ENCODE measurements at places on chromosomes 6 and 20.

- no peak for DNase-seq
Observed at GRCh38 chr6:79775222-79775621, 144.1 kb downstream of the SH3BGRL2 start.

- DNase-seq: no peak
Observed at GRCh38 chr6:111068866-111069234, 18.5 kb upstream of the SLC16A10 start.

GRCh38 chr6:14135893-14136539 is 18.4 kb downstream of the CD83 start:
- DNase-seq: no peak

GRCh38 chr6:113493991-113494390 is 363.2 kb upstream of the MARCKS start:
- DNase-seq: no peak

DNA sequence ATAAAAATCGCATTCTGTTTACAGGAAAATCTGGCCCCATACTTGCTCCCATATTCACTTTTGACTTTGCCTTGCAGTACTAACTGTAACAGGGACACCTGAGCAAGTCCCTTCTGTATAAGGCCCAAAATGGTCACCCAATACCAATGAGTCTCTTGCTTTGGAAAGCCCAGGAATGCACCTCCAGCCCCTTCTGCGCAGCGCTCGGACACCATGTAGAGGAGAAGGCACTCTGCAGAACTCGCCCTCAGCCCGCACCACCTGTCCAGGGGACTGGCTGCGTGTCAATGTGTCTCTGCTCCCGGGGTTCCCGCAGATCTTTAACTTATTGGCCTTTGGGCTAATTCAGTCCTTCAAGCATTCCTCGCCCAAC is 746 bp upstream of the PRND start:
- no peak for DNase-seq

DNA sequence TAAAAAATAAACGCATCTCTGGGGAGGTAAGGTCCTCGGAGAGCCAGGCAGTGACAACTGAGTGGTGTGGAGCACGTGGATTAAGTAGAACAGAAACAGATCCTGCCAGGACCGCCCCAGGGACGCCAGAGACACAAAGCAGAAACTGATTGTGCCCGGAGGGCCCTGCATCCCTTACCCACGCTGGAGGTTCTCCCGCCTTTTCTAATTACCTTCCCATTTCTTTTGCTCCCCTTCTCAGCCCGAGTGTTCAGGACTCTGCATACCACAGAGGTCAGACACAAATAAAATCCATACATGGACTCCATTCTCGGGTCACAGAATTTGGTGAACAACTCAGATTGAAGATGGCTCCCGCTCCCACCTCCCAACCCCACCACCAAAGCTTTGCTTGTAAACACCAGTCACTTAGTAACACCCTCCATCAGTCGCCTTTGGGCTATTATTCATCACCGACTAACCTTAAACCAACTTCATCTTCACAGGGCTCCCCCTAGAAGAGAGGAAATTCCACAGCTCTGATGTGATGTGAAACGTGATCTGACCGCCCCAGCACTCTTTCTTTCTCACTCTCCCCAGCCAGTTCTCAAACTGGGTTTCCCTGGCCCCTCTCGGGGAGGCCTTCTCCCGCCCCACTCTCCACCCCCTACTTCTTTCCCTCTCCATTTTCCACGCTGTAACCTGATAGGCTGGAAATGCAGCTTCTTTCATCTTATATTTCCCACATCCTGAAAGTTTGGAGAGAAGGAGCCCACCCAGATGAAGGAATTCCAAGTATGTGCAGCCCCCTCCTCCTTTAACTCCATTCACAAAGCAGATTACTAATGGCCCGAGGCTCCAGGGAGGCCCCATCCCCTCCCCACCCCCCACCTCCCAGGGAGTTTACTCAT is 32.5 kb upstream of the PIM1 start:
- peak; percentile 17 for DNase-seq

DNA sequence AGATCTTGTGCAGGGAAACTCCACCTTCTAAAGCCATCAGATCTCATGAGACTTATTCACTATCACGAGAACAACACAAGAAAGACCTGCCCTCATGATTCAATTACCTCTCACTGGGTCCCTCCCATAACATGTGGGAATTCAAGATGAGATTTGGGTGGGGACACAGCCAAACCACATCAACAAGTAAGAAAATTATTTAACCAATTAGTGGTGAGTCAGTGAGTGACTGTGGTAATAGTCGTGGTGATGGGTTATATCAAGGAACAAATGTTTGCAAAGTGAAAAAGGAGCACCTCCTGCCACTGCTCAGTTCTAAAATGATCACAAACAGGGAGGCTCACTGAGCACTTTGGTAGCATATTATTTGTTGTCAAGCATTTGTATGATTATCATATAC is 20.6 kb downstream of the EPM2A start:
- DNase-seq: no peak

DNA sequence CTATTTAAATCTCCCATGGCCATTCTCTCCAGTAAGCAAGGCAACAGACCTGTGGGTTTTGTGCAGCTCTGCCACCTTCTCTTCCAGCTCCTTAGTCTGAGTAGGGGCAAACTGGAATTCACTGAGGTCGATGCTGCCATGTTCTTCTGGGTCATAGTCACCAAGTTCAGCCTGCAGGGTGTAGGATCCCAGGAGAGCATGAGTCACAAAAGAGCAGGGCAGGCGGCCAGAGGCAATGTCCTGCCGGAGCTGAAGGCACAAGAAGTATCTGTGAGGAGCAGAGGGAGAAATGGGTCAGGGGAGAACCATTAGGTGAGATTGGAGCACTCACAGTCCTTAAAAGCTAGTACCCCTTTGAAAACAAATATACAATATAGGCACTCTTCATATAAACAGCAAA is 73.7 kb downstream of the SMLR1 start:
- DNase-seq: no peak

DNA sequence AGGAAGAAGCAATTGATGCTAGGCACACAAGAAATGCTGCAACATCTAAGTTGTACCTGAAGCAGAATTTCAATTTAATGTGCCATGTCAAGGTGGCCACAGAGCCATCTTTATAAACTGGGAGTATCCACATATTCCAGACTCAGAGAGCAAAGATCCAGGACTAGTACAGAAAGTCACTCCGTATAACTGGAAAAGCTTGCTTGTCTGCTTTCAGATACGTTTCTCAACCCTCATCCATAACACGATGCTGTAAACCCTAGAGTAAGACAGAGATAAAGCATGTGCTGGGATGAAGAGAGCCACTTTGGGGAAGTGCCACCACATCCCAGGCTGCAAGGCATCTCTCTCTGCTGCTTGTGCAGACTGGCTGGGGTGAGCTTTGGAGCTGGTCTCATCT is 134.7 kb downstream of the PACRG start:
- no peak for DNase-seq

DNA sequence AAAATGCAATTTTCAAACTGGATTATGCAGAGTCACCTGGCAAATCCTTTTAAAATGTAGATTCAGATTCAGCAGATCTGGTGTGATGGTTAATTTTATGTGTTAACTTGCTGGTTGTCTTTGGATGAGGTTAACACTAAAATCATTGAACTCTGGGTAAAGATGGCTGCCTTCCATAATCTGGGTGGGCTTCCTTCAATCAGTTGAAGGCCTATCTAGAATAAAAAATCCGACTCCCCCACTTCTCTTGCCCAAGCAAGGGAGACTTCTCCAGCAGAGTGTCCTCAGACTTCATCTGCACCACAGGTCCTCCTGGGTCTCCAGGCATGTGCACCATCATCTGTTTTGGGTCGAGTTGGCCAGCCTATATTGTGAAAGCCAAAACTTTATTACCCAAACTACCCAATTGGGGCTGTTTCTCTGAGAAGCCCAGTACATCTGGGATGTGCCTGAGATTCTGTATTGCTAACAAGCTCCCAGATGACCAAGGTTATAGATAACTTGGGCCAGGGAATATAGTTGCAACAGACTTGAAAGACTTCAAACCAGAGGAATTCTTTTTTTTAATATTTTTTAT is 1.6 kb upstream of the SLC17A5 start:
- DNase-seq: no peak

- no peak for DNase-seq
Observed at GRCh38 chr6:64504503-64504902, 868.9 kb downstream of the PHF3 start.

GRCh38 chr6:41489120-41489851 is 56.9 kb upstream of the FOXP4 start:
- DNase-seq: no peak

DNA sequence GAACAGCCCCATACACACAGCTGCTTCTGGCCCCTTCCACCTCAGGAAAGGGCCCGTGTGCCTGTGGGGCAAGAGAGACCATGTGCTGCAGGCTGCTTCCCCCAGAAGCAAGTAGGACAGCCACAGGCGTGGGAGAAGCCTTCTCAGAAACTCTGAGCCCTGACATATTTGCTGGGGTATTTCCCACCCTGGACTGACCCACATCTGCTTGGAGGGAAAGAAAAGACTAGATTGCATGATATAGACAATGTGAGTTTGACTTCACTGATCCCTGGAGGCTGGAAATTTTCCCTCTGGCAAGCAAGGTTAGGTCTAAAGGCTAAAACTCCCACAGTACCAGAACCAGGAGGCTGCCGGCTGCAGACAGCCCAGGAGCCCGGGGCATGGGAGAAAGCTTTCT is 213.3 kb upstream of the SSTR4 start:
- no peak for DNase-seq

- DNase-seq: no peak
Observed at GRCh38 chr6:137112067-137112355, 61.4 kb downstream of the IL22RA2 start.

DNA sequence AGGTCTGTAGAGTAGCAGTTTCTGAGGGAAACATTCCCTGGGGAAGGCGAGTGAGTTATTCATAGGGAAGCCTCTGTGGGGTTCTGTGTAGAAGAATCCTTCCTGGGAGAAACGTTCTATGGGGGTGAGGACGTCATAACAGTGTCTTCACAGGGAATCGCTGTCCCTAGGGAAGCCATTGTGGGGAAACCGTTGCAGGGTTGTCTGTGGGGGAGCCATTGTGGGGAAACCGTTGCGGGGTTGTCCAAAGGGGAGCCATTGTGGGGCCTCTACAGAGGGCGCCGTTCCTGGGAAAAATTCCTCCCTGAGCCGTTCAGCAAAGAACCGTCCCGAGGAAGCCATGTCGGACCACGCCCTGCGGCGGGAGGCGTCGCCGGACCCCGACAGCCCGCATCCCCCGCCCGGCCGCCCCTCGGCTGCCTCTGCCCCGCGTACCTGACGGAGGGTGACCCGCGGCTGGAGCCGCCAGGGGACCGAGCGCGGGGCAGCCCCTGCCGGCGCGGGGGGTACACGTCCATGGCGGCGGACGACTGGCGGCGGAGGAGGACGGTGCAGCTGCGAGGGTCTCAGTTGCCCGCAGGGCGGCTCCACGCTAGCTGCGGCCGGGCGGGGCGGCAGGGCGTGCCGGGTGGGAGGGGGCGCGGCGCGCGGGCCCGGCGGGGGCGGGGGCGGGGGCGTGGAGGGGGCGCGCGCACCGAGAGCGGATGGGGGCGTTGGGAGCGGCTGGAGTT is at the start of gene DNAAF9:
Gene DNAAF9 (minus strand): TSS at position 630 of the 731 bp plus-strand sequence. CDS start 112 bp downstream, at position 518.
- no peak for DNase-seq

GRCh38 chr6:44192428-44193041 is 24.2 kb upstream of the MYMX start:
- no peak for DNase-seq

DNA sequence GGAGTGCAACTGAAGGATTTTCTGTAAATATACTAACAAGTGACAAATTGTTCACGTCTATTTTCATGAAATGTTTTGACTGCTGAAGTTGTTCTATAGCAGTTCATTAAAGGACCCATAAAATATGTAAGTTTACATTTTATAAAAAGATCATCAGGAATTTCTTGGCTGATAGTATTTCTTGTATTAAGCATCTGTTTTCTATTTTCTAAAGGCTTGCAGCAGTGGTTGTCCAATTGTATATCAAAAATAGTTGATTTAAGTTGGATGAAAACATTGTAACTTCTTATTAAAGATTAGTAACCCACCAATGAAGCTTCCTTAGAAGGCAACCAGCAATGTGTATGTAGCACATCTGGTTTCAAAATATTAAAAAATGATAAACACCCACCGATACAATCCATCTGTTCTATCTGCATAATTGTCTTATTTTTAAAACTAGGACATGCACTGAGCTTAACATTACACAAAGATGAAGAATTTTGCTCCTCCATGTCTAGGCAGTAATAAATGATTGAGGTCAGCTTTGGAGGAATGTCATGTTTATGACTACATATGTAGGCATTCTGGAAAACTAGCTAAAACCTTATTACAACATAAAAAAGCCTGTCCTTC is 301.3 kb upstream of the TCF21 start:
- no peak for DNase-seq

DNA sequence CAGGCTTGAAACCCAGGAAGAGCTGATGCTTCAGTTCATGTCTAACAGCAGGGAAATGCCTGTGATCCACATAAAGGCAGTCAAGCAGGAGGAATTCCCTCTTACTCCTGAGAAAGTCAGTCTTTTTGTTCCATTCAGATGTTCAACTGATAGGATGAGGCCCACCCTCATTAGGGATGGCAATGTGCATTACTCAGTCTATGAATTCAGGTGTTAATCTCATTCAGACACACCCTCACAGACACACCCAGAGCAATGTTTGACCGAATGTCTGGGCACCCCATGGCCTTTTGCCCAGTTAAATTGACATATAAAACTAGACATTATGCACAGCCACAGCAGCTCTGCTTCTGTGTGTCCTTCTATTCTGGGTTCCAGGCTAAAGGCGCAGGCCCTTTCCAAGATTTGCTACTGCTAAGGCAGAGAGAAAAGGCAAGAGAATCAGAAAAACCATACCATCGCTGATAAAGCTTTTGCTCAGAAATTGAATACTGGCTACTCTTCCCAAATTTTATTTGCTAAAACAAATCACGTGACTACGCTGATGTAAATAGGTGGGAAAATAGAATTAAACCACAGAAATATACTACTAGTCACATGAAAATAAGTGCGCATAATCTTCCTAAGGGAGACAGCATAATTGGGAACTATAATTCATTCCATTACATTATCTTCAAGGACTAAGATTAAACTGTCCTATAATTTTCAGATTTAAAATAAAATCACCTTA is 625.0 kb upstream of the MAN1A1 start:
- DNase-seq: no peak

GRCh38 chr6:156850353-156850752 is 73.2 kb downstream of the ARID1B start:
- no peak for DNase-seq

DNA sequence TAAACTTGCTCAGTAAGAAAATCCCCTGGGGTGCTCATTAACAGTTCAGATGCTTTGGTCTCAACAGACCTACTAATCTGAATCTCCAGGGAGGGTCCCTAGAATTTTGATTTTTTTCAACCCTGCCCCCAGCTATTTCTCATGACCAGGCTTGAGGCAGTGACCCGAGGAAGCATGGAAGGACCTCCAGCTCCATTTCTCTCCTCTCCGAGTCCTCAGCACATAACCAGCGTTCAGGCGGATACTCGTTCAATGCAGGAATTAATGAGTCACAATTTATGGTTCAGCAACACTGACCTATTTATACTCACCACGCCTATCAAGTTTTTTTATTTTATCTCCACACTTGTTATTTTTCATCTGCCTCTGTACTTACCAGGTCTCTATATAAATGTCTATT is 369.2 kb upstream of the CDH4 start:
- DNase-seq: no peak

Measured in activated CD4-positive, alpha-beta T cell treated with anti-CD3 and anti-CD28 coated beads for 24 hours (primary cell).